ENCODE measurements at places on chromosomes 13 and 19.
A peak's percentile ranks its signal among the peaks of the same experiment; 100 is the strongest.

DNA sequence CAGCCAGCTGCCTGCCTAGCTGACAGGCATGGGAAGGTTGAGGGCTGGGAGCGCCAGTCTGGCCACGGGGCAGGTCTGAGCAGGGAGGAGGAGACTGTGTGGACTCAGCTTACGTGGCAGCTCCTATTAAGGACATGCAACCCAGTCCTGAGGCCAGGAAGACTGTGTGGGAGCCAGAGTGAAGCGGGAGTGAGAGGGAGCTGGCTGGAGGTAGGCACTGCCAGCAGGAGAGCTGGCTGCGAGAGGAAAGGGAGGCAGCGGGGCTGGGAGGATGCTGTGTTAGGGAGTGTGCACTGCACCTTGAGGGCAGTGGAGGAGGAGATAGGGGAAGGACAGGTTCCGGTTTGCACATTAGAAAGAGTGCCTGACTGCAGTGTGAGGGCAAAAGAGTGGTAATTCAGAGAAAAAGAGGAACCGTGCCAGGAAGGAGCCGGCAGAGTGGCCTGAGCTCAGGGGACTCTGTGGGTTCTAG, 99.2 kb downstream of the SLC7A1 start:
- no peak for DNase-seq

DNA sequence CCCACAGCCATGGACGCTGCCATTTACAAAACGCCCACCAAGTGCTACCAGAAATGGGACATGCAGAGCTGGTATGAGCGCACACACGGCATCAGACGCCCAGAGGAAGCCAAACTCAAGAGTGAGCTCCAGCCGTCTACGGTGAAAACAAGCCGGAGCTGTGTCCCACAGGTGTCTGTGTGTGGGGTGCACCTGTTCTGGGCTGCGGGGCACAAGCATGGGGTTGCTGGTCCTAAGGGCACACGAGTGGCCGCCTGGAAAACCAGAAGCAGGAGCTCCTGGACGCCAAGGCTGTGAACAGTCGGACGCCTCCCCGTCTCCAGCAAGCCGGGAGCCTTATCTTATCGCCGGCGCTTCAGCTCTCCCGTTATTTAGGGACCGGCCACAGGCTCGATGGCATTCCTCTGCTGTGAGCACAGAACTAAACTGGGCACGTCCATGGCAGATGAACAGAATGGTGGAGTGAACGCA, 1.3 kb downstream of the ADPRHL1 start:
- no peak for DNase-seq

- DNase-seq, result no peak
These were observed 326.3 kb downstream of the DCLK1 start for GRCh38 chr13:35804901-35805300.

- DNase-seq, result peak; percentile 2
These were observed 53.7 kb upstream of the TRPC4 start for GRCh38 chr13:37923236-37923635.
